ENCODE measurements at places on chromosomes 1 and 21.

- DNase-seq, result peak; percentile 80
These were observed 20.2 kb upstream of the RABGGTB start for GRCh38 chr1:75765697-75766355.

- DNase-seq, result no peak
These were observed 1.6 kb upstream of the SRSF4 start for GRCh38 chr1:29183287-29183686.

DNA sequence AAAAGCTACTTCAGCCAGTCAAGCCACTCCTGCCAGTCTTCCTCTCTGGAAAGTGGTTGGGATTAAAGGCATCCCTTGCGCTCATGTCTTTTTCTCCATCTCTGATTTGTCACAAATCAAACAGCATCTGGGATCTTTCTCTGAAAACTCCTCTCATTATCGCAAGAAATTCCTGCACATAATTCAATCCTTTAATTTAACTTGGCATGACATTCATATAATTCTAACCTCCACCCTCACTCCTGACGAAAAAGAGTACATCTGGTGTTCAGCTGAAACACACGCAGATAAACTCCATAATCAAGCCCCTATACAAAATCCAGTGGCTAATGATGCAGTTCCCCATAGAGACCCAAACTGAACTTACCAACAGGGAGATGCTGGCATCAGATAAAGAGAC is 19.4 kb upstream of the SLC2A5 start:
- no peak for DNase-seq

- DNase-seq, result no peak
These were observed 545.2 kb upstream of the BRINP3 start for GRCh38 chr1:191022856-191023255.

GRCh38 chr1:101920577-101920976 is 76.1 kb downstream of the OLFM3 start:
- no peak for DNase-seq

DNA sequence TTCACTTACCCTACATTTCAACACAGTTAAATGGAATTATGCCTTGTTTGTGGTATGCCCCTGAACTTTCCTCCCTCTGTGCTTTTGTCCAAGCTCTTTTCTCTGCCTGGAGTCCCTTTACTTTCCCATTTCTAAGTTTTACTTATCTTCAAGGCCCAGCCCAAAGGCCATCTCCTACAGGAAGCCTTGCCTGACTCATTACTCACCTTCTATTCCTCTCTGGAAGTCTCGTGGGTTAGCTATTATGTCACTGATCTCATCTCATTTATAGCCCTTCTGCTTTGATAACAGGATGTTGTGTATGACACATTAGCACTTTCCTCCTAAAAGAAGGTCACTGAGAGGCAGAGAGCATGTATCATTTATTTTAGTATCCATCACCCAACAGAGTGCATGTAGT is 78.8 kb upstream of the CD1D start:
- no peak for DNase-seq

- no peak for DNase-seq
These were observed 603.3 kb downstream of the PTPRC start for GRCh38 chr1:199242147-199242546.

GRCh38 chr21:31405604-31406003 is 61.5 kb upstream of the TIAM1 start:
- DNase-seq, result no peak

GRCh38 chr1:228445843-228446650 is 29.4 kb upstream of the TRIM17 start:
- DNase-seq, result peak; percentile 52

DNA sequence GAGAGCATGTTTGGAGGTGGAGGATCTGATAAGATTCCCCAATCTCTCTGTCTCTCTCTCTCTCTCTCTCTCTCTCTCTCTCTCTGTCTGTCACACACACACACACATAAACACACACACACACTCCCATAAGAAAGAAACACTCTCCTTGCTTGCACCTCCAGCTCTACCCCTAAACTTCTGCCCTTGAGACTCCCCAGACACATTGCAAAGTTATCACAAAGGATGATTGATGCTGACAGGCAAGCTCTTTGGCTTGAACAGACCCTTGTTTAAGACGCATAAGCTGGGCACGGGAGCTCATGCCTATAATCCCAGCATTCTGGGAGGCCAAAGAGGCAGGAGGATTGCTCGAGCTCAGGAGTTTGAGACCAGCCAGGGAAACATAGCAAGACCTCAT is 78.2 kb downstream of the NAV1 start:
- no peak for DNase-seq

DNA sequence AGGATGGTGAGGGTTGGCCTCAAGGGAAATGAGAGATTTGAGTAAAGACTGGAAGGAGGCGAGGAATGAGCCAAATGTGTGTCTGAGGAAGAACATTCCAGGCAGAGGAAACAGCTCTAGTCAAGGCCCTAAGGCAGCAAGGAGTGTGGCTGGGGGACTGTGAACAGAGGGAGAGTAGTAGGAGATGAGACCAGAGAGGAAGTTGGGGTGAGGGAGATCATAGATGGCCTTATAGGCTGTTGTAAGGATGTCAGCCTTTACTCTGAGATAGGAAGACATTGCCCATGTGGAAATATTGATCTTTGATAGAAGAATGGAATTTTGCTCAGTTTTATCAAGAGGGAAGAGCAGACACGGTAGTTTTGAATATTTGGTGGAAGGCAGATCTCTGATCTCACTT is 55.2 kb upstream of the ARTN start:
- DNase-seq, result no peak

DNA sequence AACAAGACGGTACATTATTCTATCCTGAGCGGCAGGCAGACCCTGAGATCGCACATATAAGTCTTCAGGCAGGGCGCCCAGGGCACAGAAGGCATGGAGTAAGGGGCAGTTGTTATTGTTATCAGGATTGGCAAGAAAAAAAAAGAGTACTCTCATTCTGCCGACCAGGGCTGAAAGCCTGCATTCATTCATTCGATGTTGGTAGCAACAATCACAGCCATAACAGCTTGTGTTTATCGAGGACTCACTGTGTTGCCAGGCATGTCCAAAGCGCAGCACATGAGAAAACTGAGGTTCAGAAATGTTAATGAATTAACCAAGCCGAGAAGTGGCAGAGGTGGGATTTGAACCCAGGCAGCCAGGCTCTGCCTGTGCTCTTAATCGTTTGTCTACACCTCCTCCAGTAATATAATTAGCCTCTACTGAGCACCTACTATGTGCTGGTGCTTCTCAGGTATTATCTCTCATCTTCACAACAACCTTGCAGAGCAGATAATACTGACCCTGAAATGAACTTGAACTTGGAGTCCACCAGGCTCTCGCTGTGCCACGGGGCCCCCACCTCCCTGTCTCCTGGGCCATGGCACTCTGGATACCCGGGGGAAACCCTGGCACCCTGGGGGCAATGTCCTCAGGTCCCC is 56.2 kb downstream of the TAS1R2 start:
- DNase-seq, result no peak

DNA sequence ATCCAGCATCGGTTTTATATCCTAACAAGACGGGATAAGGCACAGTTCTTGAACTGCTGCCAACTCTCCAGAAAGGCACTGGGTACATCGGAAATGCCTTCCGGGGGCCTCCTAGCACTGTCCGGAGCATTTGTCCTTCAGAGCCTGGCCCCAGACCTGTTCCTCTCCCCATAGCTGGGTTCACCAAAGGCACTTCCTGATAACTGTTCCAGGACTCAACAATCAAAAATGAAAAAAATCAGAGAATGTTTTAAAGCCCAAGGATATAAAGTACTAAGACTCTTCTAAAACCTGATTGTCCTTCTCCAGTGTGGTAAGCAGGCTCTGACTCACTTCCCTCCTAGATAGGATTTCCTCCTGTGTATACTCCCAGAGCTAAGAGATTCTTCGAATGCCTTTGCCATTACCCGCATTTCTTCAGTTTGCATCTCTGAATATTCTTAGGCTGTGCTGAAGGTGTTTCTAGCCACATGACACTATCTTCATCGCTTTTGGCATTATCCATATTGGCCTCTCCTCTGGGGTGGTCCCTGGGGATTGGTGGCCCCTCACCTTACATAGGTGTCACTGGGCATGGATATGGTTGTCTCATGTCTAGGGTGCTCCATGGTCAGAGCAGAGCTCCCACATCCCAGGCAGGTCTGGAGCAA is 112.9 kb downstream of the ZBTB18 start:
- DNase-seq, result peak; percentile 92

DNA sequence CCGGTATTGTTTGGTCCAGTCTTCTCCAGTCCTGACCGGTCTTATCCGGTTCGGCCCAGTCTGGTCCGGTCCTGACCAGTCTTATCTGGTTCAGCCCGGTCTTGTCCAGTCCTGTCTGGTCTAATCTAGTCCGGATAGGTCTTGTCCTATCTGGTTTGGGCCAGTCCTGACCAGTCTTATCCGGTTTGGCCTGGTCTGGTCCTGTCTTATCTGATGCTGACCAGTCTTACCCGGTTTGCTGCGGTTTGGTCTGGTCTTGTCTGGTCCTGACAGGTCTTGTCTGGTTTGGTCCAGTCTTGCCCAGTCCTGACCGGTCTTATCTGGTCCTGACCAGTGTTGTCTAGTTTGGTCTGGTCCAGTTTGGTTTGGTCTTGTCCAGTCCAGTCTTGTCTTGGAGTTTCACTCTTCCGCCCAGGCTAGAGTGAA is 30.1 kb downstream of the DHX9 start:
- no peak for DNase-seq

- no peak for DNase-seq
These were observed 160.7 kb downstream of the HHIPL2 start for GRCh38 chr1:222387007-222387814.

GRCh38 chr1:164901031-164901430 is 342.0 kb downstream of the PBX1 start:
- no peak for DNase-seq

- no peak for DNase-seq
These were observed 93.9 kb upstream of the TSPAN2 start for GRCh38 chr1:115183158-115183557.

DNA sequence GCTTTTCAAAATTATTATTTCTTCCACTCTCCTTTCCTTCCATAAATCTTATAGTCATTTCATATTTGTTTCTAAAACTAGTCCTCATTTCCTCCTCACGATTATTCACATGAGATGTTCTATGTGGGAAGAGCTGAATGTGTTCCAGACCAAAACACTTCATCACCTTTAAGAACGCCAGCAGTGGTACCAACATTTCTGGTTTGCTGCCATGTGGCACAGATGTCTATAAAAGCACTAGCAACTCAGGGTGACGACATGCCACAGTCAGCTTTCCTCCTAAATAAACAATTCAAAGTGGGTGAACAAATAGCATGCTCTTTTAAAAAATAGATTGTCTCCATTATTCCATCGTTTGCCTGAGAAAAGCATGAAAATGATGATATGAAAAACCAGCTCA is 1217.8 kb upstream of the ADGRL2 start:
- DNase-seq, result no peak

DNA sequence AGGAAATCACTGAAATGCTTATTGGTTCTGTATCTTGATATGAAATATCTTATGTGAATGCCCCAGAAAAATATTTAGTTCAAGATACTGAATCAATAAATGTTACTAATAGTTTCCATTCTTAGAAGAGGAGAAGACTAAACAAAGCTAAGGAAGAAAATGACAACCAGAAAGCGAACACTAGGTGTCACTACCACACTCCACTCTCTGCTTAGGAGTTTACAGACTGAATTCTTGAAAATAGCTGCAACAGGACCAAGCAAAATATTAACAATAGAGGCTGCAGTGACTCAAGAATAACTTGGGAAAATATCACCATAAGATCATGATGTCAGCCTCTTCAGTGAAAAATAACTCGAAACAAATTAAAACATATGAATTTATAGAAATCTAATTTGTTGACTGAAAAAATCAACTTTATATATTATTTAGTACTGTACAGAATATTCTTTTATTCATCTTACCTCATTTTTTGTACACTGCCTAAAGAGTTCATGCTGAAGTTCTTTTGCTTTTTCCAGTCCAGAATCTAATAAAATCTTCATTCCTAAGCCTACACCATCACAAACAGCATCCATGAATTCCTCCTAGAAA is 61.6 kb downstream of the KIF14 start:
- peak; percentile 79 for DNase-seq

- DNase-seq, result no peak
These were observed 360.3 kb downstream of the NEGR1 start for GRCh38 chr1:71921935-71922559.

DNA sequence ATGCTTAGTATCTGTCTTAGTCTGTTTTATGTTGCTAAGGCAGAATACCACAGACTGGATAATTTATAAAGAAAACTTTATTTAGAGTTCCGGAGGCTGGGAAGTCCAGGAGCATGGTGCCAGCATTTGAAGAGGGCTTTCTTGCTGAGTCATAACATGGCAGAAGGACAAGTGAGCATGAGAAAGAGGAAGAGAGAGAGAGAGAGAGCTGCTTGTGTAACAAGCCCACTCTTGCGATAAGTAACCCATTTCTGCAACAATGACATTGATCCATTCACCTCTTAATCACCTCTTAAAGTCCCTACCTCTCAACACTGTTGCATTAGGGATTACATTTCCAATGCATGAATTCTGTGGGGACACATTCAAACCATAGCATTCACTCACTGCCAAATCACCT is 11.7 kb upstream of the MYOCOS start:
- DNase-seq, result peak; percentile 19

DNA sequence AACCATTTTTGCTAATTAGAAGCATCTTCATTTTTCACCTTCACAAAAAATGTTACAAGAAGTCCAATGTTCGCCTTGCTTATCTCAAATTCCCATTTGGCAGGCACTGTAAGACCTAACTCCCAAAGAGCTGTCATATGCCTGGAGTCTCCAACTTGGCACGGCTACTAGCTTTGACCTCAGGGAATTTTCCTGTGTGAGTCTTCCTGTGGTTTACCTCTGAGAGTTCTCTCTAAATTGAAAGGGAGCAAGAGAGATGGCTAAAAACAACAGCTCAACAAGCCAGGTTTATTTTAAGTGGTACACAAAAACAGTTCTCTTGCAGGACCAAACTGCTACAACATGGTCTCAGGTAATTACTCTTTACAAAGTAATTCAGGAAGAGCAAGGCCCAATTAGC is 756.0 kb upstream of the ADGRL2 start:
- no peak for DNase-seq

GRCh38 chr1:192657760-192658159 is 21.8 kb downstream of the RGS13 start:
- DNase-seq, result no peak

DNA sequence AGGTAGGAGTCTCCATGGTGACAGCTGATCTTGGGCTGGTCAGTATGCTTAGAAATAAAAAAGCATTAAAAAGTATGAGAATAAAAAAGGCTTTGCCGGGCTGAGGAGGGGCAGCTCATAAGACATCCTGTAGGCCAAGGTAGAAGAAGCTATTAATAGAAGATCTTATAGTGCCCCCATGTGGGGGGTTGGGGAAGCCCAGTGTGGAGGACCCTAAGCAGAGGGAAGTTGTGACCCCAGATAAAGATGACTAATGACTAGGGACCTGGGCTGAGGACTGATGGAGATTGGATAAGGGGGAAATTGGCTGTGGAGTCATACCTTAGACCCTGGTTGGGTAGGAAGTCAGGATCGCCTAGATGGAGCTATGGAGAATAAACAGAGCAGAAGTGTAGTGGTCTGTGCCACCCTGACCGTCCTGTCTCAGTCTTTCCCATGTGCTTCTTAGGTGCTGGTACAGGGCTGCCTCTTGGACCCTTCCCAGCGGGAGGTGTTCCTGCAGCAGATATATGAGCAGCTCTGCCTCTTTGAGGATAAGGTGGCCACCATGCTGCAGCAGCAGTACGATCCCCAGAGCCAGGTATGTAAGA is 25.0 kb downstream of the SZT2 start:
- peak; percentile 63 for DNase-seq
